HFFc6 (cell line): ENCODE measurements at places on chromosomes 4 and X. TPM values are rescaled to one million over a fixed set of nuclear protein-coding genes. Genes with fewer than 3 reads are reported as not detected.

DNA sequence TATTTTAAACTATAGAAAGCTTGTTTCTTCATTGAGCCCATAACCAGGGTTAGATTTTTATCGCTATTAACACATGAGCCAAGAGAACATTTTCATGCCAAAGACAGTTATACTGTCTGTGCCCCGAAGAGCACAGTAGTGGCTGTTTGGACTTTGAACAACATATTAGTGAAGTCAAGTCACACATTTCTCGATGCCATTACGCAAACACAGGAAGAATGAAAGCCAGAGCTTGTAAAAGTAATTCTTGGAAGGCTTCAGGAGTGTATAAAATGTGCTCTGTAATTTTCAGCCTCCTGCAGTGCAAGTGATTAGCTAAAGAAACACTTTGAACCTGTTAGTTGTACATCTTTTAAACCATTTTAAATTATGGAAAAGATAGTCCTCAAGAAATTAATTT lies 590.7 kb upstream of the PITX2 start:
- no peak overlapping the region for H3K4me3 ChIP-seq
- DNase-seq: peak; percentile 30
- H3K27ac ChIP-seq: no peak overlapping the region; the same call in 1 of the 2 replicates
- H3K27me3 ChIP-seq: no peaks in the 10 kb centered on the region
- no peaks in the 10 kb centered on the region for H3K36me3 ChIP-seq
- H3K4me1 ChIP-seq: peaks cover 20% of the 10 kb centered on the region

DNA sequence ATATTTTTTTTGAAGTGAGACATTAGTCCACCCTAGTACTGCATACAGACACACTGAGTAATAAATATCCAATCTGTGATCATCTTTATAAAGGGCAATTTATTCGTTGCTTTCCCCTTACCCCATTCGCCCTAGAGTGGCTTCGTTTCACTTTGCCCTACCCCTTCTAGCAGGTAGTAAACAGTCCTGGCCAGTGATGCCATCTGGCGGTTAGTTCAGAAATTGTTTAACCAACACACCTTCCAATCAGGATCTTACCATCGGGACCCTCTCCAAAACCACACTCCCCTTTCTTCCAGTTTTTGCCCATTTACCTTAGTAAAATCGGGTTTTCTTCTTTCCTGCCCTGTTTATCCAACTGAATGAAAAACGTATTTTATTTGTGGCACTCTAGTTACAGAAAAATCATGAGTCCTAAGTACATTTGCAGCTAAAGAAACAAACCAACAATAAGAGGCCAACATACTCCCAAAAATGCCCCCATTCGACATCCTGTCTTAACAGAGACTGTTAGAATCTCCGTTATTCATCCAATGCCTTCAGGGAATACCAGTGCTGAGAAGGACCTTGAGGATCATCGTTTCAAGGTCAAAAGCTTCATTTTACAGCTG lies 2.2 kb downstream of the PPA2 start:
- H3K4me3 ChIP-seq: peak overlapping the region; percentile 99
- H3K4me1 ChIP-seq: peaks cover 41% of the 10 kb centered on the region
- H3K27me3 ChIP-seq: peaks cover 8% of the 10 kb centered on the region; the same call in 1 of the 2 replicates
- H3K36me3 ChIP-seq: peaks cover 10% of the 10 kb centered on the region
- H3K27ac ChIP-seq: peak overlapping the region; percentile 36
- DNase-seq: peak; percentile 70

DNA sequence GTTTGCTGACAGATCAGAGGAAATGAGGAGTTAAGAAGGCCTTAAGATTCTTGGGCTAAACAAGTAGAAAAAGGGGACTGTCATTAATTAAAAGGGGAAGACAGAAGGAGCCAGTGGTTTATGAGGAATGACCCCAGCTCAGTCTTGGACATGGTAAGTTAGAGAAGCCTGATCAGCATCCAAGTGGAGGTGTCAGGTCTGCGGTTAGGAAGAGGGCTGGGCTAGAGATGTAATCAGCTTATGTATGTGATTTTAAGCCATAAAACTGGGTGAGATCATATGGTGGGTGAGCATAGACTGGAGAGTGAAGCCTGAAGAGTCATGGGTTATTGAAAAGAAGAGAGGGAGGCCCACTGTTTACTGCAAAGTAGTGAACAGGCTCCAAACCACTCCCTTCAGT lies 246.1 kb downstream of the NR3C2 start:
- H3K27me3 ChIP-seq: no peaks in the 10 kb centered on the region
- H3K27ac ChIP-seq: no peak overlapping the region
- no peaks in the 10 kb centered on the region for H3K36me3 ChIP-seq
- no peak overlapping the region for H3K4me3 ChIP-seq
- no peak for DNase-seq

- H3K27ac ChIP-seq: no peak overlapping the region
- DNase-seq: no peak
- H3K4me3 ChIP-seq: no peak overlapping the region
- peaks cover 14% of the 10 kb centered on the region for H3K27me3 ChIP-seq
- H3K4me1 ChIP-seq: peaks cover 14% of the 10 kb centered on the region
Measured at GRCh38 chr4:55308071-55308470, 38.0 kb upstream of the SRD5A3 start.

F11 gene
- total RNA-seq: not detected in 2 replicates

MAOB gene
- total RNA-seq: not detected in 3 replicates

SH3RF1 gene
- total RNA-seq: 54.2 to 67.1 TPM (median 58.9 TPM) in 3 replicates
